ENCODE measurements at places on chromosomes 11 and 22. TPM values are rescaled to one million over a fixed set of nuclear protein-coding genes. Genes with fewer than 3 reads are reported as not detected.

Gene OR52A1
- total RNA-seq = not detected

Gene PRG3
- total RNA-seq = not detected

Gene DDTL
- 3.8 TPM for total RNA-seq

Gene CALCB
- 0.10 TPM for total RNA-seq

Data from mononuclear cell (primary cell).